ENCODE measurements at places on chromosomes 3 and 15.

DNA sequence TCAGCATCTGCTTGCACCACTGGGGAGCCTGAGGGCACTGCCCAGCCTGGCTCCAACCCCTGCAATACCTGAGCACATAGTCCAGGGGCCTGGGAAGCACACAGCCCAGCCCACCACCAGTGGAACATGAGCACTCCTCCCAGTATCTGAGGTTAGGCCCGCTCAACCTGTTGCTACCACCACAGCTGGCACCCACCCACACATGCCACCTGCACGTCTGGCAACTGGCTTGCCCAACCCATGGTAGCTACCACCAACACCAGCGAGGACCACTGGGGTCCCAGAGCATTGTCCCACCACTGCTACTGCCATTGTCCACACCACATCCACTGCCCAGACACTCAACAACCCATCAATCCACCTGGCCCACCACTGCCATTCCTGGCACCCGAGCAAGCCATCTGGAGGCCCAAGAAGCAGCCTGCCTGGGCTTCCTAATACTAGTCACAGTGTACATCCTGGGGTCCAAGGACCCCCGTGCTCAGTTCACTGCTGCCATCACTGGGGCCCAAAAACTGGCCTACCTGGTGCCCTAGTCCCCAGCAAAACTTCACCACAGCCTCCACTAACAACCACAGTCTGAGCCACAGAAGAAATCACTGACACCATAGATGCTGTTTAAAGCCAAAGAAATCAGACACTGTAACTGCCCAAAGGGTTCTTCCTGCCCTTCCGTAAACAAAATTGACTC is 62.1 kb upstream of the TBC1D23 start:
- DNase-seq, result no peak

DNA sequence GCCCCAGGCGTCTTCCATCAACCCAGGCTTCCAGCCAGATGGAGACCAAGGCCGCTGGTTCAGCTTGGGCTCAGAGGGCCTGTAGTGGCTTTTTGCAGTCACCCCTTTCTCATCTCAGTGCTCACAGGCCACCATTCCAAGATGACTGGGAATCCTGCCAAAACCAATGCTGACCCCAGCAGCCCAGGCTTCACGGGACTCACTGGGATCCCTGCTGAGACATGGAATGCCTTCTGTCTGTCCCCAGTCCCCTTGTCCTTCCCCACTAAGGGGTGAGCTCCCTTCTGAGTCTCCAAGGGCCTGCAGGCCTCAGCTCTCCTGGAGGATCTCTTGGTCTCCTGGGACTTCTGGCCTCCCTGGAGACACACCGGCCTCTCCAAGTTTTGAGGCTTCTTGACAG is 77.4 kb upstream of the SEC13 start:
- DNase-seq, result no peak

- DNase-seq, result no peak
These were observed 325.5 kb downstream of the CHST2 start for GRCh38 chr3:143445118-143445517.

- no peak for DNase-seq
These were observed 8.8 kb upstream of the NMD3 start for GRCh38 chr3:161212171-161212771.

GRCh38 chr3:189941125-189941524 is 179.6 kb downstream of the P3H2 start:
- no peak for DNase-seq

GRCh38 chr3:115548611-115549010 is 74.7 kb upstream of the GAP43 start:
- DNase-seq, result no peak

DNA sequence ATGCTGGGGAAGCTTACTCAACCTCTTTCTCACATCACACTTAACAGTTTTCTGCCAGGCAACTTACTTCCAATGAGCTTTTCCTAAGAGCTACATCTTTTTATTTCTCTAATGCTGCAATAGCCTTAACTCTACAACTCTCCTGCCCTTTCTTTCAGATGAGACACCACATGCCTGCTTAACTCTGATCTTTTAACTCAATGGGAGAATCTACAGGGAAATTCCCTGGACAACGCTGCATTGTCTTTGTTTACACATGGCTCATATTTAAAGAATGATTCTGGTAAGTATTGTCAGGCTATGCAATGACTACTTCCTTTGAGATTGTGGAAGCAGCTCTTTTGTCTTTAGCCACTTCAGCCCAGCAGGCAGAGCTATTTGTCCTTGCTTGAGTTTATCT is 353.1 kb upstream of the BCHE start:
- DNase-seq, result no peak

DNA sequence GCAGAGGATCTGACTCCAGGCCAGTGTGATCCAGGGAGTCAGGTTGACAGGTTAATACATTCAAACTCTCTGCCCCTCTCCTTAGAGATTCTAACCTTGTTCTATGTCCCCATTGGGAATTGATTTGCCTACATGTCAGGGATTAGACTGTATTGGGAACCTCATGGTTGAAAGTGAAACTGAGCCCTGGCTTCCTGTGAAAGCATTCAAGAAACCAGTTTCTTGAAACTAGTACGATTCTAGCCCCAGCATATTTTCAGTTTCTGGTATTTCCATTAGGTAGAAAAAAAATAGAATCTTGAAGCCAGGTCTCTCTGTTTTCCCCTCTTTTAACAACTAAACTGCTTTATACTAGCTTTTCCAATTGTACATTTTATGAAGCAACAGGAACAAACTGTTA is 140.4 kb upstream of the ABI3BP start:
- no peak for DNase-seq

GRCh38 chr3:133211449-133211848 is 173.3 kb downstream of the TMEM108 start:
- no peak for DNase-seq

DNA sequence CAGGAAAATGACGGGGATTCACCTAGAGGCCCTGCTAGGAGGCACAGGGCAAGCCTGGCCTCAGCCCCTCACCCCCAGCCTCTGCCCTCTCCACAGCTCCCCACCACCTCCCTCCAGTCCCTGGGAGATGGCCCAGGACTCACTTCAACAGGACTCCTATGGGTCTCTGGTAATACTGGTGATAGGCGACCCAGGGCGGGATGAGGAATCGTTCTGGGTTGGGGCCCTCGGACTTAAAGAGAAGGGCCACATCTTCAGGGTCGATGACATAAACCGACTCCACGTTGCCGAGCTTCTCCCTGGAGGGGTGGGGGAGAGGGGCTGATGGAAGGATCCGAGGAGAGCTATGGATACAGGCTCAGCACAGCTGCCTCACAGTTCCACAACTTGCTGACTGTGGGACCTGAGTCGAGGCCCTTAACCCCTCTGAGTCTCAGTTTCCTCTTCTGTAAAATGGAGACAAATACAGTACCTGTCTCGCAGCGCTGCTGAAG is 19.6 kb downstream of the CYP11A1 start:
- DNase-seq, result no peak

DNA sequence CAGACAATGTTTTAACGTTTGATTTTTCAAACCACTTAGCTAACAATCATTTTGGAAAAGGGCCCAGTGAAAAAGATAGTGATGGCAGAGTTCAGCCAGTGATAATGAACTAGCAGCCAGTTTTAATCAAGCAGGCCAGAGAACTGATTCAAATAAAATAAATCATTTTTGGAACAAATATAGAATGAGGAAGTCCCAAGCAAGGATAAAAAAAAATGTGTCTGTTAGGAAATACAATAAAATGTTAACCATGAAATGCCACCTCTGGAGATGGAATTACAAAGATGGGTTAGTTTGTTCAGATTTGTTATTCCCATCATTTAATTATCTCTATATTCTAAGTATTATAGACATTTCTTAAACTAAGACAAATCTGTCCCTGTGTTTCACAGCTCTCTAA is 1.1 kb downstream of the HERC1 start:
- DNase-seq, result no peak

DNA sequence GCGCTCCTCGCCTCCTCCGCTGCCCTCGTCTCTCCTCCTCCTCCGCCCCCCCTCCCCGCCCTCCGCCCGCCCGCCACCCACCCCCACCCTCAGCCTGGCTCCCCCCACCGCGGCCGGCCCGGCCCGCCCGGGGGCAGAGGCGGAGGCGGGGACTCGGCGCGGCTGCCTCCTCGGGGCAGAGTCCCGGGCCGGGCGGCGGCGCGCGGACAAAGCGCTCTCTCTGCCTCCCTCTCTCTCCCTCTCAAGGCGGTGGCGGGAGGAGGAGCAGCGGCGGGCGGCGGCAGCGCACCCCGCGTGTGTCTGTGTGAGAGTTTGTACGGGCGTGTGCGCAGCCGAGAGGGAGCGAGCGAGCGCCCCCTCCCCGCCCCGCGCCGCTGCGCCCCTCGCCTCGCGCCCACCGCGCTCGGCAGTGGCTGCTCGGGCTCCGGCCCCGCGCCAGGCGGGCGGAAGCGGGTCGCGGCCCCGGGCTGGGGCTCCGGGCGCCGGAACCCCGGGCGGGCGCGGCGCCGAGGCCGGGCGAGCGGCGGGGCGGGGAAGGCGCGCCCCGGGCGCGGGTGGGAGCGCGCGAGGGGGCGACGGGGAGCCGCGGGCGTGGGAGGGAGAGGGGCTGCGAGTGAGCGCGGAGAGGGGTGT is at the start of gene IGF2BP2:
IGF2BP2 (minus strand) TSS at position 37 of the 633 bp plus-strand sequence. CDS start 82 bp downstream, outside the sequence.
- peak; percentile 40 for DNase-seq

DNA sequence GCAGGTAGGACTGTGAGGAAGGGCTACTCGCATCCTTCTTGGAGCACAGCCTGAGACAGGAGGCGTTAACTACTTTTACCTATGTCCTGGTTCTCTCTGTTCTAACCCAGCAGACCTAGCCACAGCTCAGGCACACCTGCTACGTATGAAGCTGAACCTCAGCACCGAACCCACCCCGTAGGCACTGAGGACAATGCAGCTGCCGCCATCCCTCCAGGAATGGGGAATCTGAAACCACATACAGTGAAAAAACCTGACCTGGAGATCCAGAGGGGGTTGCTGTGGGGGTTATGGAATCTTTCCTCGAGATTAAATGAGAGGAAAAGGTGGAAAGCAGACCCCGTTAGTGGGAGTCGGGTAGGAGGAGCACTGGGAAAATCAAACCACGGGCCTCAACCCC is 14.4 kb downstream of the MST1R start:
- no peak for DNase-seq

- no peak for DNase-seq
These were observed 358.9 kb downstream of the RBMS3 start for GRCh38 chr3:29639578-29640290.

DNA sequence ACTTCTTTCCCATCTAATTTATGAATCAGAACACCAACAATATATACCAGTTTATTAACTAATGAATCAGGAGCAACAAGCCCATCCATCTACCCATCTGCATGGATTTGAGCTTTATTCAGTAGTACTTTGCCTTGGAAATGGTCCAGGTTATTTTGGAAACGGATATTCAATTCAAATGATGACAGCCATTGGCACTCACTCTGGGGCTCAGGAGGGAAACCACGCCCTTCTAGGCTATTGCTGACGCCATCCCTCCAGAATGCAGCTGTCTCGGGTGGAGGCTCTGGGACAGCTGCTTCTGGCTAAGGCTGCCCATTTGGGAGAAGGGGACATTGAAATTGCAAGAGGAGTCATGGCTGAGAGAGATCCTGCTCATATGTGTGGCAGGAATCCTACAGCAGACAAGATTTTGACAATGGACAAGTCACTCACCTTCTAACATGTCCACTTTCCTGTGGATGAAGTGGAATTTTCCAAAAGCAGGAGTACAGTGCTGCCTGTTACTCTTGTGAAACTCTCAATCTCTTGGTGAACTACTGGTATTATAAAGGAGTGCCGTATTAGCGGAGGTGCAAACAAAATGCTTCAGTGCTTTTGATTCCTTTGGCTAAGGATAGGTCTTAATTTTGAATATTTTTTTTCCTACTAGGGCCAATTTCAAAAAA is 29.3 kb upstream of the TRAK1 start:
- DNase-seq, result no peak

- no peak for DNase-seq
These were observed 134.3 kb downstream of the POLQ start for GRCh38 chr3:121411523-121411922.

- DNase-seq, result no peak
These were observed 1546.5 kb downstream of the OTOL1 start for GRCh38 chr3:163043074-163043473.

GRCh38 chr3:114668099-114668498 is 374.3 kb downstream of the TIGIT start:
- DNase-seq, result no peak

- no peak for DNase-seq
These were observed 152.7 kb downstream of the CD47 start for GRCh38 chr3:107938143-107938542.

GRCh38 chr3:39220407-39221140 is 28.2 kb upstream of the XIRP1 start:
- DNase-seq, result no peak
